ENCODE measurements at places on chromosomes 13 and 19.
A peak's percentile ranks its signal among the peaks of the same experiment; 100 is the strongest.

GRCh38 chr19:56969759-56970178 is 129.2 kb upstream of the PEG3 start:
- no peak for DNase-seq

GRCh38 chr19:47633996-47634395 is 25.1 kb downstream of the BICRA start:
- no peak for DNase-seq

DNA sequence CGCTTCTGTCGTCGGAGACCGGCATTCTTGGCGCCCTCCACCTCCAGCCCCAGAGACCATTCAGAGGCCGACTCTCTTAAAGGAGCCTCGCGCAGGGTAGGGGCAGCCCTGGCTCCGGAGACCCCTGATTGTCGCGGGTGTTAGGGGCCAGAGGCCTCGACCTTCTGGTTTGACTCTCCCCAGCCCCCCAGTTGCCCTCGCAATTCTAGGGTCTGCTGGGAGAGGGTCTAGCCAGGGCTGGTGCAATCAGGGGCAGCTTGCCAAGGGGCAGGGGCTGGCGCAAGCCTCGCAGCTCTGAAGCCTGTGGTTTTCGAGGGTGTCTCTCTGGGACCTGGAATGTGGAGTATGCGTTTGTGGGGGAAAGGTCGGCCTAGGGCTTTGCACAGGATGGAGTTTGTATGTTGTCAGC is 1.6 kb upstream of the SLC7A10 start:
- no peak for DNase-seq

DNA sequence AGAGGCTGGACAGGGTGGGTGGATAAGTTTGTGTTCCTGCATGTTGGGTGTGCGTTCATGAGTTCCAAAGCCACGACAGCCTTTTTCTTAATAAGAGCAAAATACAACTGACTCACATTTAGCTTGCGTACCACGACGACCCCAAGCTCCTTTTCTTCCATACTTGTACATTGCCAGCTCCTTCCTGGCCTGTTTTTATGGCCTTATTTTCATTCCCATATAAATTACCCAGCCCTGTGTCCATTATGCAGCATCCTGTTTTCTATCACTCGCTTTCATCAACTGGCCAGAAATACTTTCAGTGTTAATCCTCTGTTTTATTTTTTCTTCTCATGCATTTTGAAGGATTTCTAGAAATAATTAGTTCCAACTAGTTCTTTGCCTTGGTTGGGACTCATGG is 499.1 kb downstream of the FOXO1 start:
- no peak for DNase-seq

GRCh38 chr13:22594041-22594440 is 586.7 kb upstream of the SGCG start:
- no peak for DNase-seq

- DNase-seq = no peak
Observed at GRCh38 chr13:111598747-111599146, 278.3 kb downstream of the TEX29 start.

- no peak for DNase-seq
Observed at GRCh38 chr13:43544011-43544410, 242.8 kb downstream of the ENOX1 start.

GRCh38 chr19:29590278-29590677 is 15.8 kb upstream of the POP4 start:
- no peak for DNase-seq

DNA sequence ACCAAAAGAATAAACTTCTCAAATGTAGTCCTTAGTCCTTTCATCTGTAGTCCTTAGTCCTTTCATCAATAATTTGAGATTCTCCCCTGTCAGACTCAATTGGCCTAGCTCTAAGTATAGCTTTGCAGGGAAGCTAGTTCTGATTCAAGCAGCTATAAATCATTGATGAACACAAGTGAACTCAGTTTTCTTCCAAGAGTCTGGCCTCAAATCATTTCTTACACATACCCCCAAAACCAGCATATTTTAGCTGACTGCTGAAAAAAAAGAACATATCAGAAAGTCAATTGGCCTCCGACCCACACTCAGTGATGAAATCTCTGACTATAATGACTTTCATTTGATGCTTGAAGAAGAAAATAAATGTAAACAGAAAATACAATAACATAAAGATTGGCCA is 64.9 kb downstream of the TNFSF11 start:
- DNase-seq = no peak

DNA sequence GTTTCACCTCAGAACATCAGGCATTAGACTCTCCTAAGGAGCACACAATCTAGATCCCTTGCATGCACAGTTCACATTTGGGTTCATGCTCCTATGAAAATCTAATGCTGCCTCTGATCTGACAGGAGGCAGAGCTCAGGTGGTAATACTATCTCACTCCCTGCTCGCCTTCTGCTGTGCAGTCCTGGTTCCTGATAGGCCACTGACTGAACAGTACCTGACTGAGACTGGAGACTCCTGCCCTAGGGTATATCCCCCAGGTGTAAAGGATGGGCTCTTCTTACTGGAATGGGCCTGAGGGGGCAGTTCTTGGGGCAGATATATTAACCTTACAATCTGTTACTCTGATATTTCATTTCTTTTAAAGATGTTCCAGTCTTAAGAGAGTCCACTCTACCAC is 6.3 kb downstream of the OBI1 start:
- no peak for DNase-seq

GRCh38 chr19:919199-920050 is 2.3 kb downstream of the KISS1R start:
- DNase-seq = no peak

DNA sequence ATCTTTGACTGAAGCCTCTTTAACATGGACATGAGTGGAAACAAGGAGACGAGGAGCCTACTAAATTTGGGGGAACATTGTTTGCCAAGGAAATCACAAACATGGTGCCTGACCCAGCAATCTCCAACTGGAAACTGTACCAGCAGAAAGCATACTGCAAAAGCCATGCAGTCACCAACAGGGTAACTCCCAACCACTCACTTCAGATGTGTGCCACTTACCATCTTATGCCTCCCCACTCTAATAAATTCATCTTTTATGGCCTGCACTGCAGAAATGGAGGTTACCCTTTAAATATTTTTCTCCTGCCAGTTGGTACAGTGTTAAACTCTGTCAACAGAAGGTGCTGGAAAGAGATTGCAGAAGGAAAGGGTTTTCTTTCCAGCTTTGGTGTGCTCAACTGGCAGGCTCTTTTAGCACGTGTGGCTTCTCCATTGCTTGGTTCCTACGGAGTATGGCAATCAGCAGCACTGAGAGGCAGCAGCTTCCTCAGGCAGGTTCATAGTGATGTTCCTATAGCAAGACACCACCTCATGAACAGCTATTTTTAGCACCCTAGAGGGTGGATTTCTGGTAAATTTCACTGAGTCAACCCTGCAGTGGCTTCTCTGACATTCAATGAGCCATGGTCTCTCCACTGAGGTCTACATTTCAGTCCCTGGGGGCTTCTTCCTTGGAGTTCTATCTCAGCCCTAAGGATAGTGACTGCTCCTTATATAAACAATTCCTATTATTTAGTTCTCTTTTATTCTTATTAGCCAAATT is 21.4 kb downstream of the MIR17HG start:
- no peak for DNase-seq

DNA sequence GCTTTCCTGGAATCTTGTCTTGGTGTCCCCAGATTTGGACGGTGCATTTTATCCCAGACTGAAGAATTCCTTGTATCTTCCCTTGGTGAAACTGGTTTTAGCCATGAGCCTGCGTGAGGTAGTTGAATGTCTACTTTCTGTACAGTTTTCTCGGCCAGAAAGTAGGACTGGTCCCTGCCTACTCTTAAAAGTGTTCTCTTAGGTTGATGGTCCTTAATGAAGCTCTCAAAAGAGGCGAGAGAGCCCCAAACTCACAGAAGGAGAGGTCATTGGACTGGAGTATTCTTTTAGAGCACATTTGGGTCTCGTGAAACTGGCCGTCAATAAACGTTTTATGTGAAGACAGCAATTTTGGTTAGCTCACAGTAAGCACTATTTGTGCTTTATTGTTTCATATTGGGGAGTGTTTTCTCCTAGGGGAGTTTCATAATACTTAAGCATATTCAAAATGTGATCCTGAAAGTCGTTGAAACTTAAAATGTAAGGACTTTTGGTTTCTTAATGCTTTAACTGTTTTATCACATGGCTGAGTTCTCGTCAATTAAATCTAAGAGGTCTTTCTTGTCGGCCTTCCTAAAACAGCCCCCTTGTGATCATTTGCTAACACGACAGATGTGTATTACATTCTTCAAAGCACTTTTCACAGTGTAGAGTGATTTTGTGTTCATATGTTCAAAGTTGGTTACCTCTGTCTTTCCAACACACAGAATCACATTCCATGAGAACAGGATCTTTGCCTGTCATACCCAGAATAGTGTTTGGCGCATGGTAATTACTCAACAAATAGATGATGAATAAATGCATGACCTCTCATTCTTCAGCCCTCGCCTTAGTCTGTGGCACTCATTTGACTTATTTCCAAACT is 889 bp downstream of the GTF2F2 start:
- DNase-seq = no peak

DNA sequence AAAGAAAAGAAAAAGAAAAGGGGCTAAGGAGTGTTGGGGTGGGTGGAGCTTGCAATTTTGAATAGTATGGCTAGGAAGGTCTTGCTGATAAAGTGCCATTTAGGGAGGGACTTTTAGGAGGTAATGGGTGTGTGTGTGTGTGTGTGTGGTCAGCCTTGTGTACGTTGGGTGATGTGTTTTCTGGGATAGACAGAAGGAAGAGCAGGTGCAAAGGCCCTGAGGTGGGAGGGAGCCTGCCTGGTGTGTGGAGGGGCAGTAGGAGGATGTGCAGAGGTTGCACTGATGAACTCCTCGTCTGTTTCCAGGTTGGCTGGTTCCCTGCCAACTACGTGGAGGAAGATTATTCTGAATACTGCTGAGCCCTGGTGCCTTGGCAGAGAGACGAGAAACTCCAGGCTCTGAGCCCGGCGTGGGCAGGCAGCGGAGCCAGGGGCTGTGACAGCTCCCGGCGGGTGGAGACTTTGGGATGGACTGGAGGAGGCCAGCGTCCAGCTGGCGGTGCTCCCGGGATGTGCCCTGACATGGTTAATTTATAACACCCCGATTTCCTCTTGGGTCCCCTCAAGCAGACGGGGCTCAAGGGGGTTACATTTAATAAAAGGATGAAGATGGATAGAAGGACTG is 30.5 kb upstream of the ADGRE1 start:
- DNase-seq = no peak

GRCh38 chr19:36141039-36141927 is 1.4 kb downstream of the CAPNS1 start:
- peak; percentile 88 for DNase-seq

DNA sequence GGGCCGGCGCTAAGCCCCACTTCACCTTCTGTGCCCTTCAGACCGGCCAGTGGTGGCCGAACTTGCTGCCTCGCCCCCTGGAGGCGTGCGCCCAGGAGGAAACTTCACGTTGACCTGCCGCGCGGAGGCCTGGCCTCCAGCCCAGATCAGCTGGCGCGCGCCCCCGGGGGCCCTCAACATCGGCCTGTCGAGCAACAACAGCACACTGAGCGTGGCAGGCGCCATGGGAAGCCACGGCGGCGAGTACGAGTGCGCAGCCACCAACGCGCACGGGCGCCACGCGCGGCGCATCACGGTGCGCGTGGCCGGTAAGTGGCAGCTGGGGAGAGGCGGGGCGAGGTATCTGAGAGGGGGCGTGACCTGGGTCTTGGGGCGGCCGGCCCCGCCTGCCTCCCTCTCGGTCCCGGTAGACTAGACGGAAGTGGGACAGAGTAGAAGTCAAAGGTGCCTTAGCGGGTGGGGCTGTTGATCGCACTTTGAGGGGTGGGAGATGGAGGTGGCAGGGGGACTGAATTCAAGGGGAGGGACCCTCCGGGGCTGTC is 5.6 kb downstream of the ICAM5 start:
- DNase-seq = peak; percentile 82

DNA sequence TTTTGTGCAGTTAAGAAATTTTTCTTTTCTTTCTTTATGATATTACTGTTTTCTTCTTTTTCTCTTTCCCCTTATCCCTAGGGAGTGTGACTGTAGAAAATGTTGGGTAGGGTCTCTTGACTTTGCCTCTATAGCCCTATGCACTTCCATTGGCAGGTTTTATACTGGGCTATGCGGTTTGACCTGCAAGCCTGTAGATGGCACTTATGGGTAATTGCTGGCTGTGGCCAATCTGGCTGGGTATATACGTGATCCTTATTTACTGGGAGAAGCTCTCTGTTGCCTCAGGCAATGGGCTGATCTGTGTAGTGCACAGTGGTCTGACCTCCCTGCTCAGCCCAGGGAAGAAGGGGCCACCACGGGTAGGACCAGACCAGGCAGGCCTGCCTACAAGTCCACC is 78.8 kb downstream of the RAP2A start:
- no peak for DNase-seq

DNA sequence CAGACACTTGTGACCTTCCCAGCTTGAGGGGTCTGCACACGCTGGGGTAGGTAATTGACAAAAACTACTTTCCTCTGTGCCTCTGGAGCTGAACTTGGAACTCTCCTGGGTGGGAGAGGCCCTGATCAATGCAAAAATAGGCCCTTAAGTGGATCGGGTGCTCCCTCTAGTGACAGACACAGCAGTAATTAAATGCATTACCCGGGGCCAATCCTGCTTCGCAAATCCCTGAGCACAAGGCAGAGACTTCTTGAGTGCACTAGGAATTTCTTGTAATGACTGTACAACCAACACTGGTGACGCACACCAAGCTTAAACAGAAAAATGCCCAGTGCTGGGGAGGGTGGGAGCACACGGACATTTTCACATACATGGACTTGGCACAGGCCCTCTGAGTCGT is 10.6 kb upstream of the UBE2S start:
- no peak for DNase-seq

- no peak for DNase-seq
Observed at GRCh38 chr13:23513455-23513854, 56.8 kb upstream of the TNFRSF19 start.

DNA sequence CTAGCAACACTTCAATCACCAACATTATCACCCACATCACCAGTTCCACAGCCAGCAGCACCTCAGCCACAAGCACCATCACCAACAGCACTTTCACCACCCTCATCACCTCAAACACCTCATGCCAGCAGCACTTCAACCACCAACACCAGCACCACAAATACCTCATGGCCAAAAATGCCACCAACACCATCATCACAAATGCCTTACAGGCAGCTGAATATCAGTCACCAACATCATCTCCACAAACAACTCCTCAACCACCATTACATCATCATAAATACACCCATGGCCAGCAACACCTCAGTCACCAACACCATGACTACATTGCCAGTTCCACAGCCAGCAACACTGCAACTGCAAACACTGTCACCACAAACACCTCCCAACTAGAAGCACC is 10.4 kb downstream of the FCER2 start:
- DNase-seq = no peak

- DNase-seq = no peak
Observed at GRCh38 chr19:33468361-33469170, 53.0 kb downstream of the PEPD start.

DNA sequence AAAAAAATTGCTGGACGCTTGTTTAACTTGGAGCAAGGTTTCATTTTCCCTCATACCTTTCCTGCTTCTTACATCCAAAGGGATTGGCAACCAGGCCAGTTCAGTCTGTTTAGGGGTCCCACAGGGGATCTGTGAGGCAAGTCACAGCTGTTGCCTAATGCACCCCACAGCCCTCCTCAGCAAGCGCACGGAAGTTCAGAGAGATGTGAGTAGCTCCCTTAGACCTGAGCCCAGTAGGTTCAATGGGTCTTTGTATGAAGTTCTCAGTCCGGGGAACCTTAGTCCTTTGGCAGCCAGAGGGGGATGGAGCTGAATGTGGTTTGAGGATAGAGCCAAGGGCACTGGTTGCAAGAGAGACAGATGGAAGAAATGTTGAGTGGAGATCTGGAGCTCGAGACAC is 13.0 kb downstream of the SAMD4B start:
- DNase-seq = no peak

- no peak for DNase-seq
Observed at GRCh38 chr19:16296713-16297112, 27.9 kb upstream of the KLF2 start.

- DNase-seq = no peak
Observed at GRCh38 chr13:45728759-45729158, 26.6 kb downstream of the CBY2 start.
